Stimulated activated CD8-positive, alpha-beta memory T cell treated with anti-CD3 and anti-CD28 coated beads, Interleukin-4, amount 100 ng/mL, for 1 hour (primary cell): ENCODE measurements at places on chromosomes 11 and 22.
A peak's percentile ranks its signal among the peaks of the same experiment; 100 is the strongest.

DNA sequence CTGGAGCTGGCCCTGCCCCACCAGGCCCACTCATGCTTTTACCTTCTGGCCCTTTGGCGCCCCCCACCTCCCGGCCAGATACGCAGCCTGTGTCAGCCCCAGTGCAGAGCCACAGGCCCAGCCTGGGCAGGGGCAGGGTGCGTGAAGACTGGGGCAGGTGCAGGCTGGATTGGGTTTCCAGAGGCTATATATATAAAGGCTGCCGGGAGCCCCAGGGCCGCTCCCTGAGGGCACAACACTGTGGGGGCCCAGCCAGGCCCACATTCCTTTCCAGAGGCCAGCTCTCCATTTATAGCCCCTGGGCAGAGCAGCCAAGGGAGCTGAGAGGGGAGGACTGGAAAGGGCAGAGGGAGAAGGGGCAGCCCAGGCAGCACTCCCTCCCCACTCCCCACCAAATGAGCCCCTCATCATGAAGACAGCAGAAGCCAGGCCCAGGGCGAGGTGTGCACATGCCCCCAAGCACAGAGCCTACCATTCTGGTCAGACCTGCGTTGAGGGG lies 5.0 kb upstream of the MYOD1 start:
- no peak for DNase-seq

DNA sequence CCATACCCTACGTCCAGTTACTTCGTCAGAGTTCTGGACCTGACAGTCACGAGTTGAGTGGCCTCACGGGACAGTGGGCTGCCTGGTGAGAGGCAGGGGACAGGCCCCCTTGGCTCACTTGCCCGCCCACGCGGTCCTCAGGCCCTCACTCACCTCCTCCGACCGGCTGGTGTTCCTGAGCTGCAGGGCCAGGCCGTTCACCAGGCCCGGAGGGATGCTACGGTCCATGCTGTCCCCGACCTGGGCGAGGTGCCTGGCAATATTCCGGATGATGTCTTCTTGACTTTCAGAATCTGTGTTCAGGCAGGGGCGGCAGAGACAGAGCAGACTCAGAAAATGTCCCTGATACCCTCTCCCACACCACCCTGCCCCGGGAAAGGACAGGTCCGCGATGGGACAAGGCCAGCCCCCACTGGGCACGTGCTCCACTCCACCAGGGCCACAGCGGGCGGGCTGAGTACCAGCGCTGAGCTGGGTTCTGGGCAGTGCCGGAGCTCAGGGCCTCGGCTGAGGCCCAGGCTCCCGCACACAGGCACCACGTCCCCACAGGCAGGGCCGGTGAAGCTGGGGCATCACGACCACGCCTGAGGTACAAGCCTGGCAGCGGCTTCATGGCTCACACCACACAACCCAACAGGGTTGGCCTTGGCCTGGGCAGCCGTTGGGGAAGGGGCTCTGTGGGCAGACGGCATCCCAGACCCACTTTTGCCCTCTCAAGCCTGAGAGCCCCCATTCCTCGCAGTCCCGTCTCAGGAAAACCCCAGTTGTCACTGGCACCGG lies 34.9 kb downstream of the BID start:
- no peak for DNase-seq

GRCh38 chr11:14270690-14271542 lies 88.1 kb downstream of the RRAS2 start:
- DNase-seq, result no peak

DNA sequence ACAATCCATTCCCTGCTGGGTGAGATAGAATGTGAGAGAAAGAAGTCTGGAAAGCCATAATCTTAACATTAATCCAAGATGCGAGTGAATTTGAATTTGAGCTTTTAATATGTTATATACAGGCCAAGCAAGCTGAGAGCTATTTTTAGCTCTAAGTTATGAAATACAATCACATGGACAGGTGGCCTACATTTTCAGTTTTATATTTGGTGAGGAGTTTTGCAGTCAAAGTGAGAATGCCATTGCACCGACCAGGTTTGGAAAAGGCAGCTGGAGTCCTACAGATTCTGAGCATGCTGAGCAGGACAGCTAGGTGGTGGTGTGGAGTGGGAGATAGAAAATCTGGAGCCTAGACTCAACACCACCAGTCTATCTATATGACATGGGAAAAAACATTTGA lies 12.0 kb downstream of the OR5B21 start:
- DNase-seq, result no peak

DNA sequence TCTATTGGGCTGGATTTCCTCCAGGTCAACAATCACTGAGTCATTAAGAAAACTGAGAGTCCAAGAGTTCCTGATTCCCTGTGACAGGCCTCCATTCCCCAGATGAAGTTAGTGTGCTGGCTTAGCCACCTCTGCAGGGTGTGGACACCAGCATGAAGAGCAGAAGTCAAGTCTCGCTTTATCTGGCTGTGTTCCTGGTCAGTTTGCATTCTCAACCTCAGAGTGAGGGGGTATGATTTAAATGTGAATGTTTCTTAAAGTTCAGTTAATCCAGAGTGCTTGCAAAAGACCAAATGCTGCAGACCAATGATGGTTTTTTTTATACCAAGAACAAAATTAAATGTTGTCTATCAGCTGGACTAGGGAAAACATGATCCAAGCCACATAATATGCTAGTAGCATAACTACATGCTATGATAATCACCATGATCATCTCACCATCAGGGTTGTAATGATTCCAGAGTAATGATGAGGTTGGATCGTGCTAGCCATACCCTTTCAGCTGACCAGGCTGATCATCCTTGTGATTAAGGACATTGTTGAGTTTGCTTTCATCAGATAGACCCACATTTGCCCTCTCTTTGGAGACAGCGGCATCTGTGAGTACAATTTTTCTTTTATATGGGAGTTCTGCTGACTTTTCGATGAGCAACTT lies 145.8 kb upstream of the ARHGAP20 start:
- DNase-seq, result no peak

DNA sequence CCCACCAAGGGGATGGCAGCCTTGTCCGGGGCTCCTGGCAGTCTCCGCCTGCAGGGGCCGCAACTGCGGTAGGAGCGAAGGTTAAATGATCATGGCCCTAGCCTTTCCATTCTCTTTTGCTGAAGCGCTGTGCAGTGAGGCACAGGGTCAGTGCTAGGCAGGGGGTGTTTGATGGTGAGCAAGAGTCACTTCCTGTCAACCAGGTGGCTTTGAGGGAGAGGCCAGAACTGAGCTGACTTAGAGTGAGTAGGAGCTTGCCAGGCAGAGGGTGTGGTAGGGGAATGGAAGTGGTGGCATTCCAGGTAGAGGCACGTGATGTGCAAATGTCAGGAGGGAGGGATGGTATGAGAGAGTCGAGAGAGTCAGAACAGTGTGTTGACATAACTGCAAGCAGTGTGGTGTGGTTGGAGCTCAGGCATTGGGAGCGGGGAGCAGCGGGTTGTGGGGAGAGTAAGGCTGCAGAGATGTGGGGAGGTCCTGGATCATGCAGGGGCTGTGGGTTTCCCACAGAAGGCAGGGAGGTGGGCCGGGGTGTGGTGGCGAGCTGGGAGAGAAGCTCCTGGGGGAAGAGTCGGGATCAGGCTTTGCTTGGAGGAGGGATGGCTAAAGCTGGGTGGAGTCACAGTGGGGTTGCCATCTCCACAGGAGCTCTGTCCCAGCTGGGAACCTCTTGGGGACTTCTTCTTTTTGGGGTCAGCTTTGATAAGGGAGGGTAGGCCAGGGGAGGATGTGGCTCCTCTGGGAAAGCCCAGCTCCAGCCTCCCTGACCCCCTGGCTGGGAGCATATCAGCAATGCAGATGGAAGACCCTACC lies 33.3 kb downstream of the AMPD3 start:
- DNase-seq, result no peak

- DNase-seq, result no peak
Observed at GRCh38 chr11:100550298-100550697, 136.8 kb upstream of the ARHGAP42 start.

DNA sequence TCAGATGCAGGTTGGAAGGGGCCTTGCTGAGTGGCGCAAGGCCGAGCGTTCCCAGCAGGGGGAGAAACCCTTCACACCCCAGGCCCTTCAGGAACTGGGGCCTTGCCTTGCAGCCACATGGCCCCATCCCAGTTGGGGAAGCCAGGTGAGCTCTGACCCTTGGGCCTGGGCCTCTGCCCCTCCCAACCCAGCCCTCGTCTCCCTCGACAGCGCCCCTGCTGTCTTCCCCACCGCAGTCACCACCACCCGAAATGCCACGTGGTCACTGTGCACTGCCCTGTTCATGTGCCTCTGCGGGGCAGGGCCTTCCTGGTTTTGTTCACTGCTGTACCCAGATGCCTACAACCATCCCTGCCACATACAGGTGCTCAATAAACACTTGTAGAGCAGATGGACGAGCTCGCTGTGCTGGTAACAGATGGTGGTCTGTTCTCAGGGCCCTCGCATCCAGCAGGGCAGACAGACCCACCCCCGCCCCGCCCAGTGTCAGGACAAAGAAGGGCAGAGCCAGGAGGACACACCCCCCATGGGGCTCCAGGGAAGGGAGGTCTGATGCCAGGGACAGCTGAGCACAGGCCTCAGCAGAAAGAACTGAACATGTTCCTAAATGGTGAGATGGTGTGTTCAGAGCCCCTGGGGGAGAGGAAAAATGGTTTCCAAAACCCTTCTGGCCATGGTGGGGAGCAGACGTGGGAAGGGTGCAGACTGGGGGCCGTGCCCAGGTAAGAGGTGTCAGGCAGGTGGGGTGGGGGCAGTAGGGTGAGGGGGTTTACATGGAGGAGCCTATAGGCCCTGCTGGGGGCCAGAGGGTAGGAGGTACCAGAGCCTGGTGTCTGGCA lies 3.7 kb downstream of the POLR2L start:
- DNase-seq, result no peak

GRCh38 chr11:20112291-20113148 lies 47.8 kb downstream of the DBX1 start:
- no peak for DNase-seq

- no peak for DNase-seq
Observed at GRCh38 chr22:20965104-20965887, 1.8 kb upstream of the AIFM3 start.

GRCh38 chr22:23404689-23405365 lies 175.3 kb downstream of the IGLL1 start:
- no peak for DNase-seq

DNA sequence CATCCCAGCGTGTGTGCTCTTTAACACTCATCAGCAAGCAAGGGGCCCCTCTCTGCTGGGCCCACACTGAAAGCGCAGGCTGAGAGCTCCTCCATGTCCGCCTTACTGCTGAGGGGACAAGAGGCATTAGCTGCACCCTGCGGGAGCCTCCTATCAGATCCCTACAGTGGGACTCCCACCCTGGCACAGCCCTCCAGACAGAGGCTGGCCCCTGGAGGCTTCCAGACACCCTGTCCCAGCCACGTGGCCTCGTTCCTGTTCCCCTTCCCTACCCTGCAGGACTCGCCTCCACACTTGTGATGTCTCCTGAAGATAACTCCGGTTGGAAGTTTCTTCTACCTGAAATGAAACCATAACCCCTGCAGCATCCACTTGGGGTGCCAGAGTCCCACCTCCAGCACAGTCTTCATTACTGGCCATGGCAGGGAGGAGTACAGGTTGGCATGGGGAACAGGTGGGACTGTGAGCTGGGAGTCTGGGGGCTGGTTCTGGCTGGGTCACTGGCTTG lies 5.0 kb upstream of the SH3BP1 start:
- no peak for DNase-seq

- DNase-seq, result no peak
Observed at GRCh38 chr11:65592858-65593517, 2.6 kb downstream of the KCNK7 start.

- no peak for DNase-seq
Observed at GRCh38 chr11:102831489-102832440, 11.6 kb downstream of the MMP3 start.

- no peak for DNase-seq
Observed at GRCh38 chr22:48302657-48303368, 1524.9 kb downstream of the BRD1 start.

DNA sequence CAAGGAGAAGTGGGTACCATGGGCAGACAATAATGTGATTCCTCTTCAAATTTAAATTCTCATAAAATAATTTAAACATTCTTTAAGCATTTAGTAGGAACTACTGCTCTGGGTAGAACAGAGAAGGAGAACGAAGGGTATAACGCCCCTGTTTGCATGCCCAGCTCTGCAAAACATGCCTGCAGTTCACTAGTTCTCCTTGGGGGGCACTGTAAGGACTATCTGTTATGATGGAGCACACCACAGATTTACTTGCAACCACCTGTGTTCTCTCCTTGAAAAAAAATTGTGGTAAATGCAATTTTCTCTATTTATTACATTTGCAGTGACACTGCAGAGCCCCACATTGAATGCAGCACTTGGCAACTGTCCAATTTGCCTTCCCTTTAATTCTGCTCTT lies 100.3 kb downstream of the GUCY1A2 start:
- no peak for DNase-seq

DNA sequence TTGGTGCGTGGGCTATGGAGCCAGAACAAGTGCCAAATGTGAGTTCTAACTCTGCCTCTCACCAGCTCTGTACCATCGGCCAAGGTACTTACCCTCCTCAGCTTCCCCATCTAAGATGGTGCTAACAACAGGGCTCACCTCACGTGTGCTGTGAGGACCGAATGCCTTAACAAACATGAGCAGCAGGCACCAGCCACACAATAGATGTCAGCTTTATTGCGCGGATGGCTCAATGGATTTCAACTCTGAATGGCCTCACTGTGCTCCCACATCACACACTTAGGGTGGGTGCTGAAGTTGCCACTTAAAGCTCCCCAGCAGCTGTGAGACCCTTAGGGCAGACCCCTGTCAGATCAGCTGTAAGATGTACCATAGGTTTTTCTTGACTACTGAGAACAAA lies 24.1 kb downstream of the RELT start:
- no peak for DNase-seq

- no peak for DNase-seq
Observed at GRCh38 chr22:17368144-17368543, 1.1 kb upstream of the CECR2 start.

DNA sequence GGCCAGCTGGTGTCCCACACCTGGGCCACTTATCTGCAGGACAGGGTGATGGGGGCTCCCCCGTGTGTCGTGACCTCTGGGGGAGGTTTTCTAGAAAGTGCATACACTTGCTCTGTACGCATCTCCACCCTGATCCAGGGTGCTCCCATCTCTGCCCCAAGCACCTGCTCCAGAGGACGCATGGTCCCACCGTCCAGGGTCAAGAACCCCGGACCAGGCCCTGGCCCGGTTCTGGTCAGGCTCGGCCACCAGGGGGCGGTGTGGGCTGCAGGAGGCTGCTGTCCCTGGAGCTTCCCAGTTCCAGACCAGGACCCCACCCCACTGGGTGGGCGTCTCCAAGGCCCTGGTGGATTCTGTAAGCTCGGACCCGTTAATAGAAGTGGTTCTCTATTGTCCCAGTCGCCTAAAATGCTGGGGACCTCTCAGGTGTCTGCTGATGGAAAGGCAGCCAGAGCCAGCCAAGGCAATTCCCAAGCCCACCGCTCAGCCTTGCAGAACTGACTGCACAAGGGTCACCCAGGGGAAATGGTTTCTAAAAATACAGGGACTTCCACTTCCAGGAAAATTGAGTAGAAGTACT lies 34.7 kb upstream of the SEPTIN5 start:
- peak; percentile 7 for DNase-seq

- DNase-seq, result no peak
Observed at GRCh38 chr11:69040051-69040450, 8.7 kb upstream of the TPCN2 start.

- DNase-seq, result no peak
Observed at GRCh38 chr22:48919187-48919590, 908.5 kb downstream of the BRD1 start.
